ENCODE measurements at places on chromosomes 7 and 10.

DNA sequence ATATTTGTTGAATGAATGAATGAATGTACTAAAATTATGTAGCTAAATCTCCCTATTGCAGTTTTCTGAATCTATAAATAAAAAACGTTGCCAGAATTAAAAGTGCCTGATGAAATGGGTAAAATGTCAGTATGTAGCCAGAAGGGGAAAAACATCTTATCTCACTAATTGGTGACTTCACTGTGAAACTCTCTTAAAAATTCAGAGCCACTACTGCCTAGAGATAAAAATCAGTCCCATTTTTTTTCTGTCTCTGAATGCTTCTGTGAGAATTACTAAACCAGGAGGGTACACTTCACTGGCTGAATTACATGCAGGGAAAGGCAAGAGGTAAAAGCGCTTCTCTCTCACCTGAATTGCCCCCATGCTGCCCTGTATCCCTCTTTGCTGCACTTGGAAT lies 69.6 kb upstream of the HPS1 start:
- DNase-seq: no peak

- no peak for DNase-seq
Measured at GRCh38 chr7:47039904-47040303, 542.0 kb downstream of the TNS3 start.

DNA sequence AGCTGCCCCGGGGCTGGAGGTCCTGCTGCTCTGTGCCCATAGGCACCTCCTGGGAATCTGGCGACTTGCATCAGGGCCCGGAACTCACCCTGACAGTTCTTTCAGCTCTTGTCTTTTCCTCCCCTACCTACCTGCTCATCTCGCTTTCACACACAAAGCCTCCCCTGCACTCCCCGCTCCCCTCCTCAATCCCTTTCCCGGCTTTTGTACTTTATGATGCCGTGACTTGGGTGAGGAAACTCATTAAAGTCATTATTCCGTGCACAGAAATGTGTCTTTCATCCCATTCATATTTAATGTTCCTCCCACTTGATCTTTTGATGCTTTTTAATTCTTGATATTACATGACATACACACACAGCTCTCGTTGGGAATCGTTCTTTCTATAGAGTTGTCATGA lies 218.6 kb downstream of the RPS24 start:
- no peak for DNase-seq

DNA sequence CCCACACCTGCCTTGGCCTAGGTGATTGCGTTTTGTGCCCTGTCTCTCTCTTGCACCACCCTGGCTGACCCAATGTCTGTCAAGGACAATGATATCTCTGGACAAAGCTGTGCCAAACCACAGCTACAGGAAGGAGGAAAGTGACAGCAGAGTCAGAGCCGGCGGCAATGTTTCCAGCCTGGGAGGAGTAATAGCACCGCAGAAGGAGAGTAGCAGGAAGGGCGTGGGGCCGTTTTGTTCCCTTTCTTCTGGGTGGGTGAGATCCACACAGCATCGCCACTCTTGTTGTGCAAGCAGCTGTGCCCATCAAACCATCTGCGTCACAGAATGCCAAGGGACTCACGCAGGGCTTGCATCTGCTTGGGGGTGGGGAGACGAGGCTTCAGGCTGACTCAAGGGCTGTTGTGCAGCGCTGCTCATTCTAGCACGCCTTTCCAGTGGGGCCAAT lies 341.6 kb upstream of the AUTS2 start:
- no peak for DNase-seq

- no peak for DNase-seq
Measured at GRCh38 chr10:4691776-4692175, 134.2 kb upstream of the AKR1E2 start.

GRCh38 chr10:1068380-1069361 lies 12.5 kb downstream of the WDR37 start:
- no peak for DNase-seq

DNA sequence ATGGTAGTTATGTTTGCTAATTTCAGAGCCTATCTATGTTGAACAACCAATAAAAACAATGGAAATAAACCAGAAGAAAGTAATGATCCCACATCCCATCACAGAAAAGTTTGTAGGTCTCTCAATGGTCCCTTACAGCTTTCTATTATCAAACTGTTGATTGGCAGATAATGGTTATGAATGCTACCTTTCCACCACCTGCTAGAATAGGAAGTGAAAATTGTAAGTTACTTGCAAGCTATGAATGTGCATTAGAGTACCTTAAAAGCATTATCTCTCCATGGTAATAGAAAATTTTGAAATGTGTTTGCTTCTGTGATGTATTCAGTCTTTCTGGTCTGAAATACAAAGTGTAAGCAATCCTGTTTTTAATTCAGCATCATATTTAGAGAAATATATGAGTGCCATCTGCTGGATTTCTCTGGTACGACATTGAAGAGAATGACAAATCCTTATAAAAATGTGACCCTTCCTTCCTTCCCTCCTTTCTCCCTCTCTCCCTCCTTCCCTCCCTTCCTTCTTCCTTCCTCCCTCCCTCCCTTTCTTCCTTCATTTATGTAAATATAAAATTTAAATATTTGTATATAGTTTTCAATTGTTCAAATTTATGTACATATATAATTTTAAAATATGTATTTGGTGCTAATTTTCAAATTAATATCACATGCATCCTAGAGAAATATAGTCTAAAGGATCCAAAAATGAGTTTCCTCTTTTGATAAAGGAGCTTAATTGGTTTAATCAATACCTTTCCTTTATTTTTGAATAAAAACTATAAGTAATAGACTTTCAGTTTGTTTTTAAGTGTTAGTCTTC lies 41.4 kb upstream of the PNLIPRP3 start:
- DNase-seq: no peak

GRCh38 chr7:134639683-134640279 lies 6.9 kb upstream of the BPGM start:
- DNase-seq: no peak

GRCh38 chr7:132256721-132257212 lies 319.5 kb downstream of the PLXNA4 start:
- no peak for DNase-seq

DNA sequence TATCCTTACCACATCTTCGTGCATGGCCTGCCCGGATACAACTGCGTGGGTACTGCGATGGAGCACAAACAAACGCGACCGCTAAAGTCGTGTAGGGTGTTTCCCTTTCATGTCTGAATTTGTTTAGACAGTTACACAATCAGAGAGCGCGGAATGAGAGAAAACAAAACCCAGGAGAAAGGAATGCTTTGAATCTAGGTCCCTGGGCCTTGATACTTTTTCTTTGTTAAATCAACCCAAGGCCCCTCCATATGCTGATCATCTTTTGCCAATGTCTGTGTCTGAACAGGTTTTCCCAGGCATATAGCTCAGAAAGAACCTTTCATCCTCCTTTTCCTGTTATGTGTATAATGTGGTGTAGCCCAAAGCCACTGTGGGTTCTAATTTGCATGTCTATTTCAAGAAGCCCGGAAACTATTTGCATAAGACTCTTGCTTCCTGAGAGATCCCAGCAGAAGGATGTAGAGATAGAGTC lies 145.8 kb downstream of the FRMD4A start:
- DNase-seq: no peak

- DNase-seq: no peak
Measured at GRCh38 chr7:50704844-50705243, 77.9 kb downstream of the GRB10 start.

DNA sequence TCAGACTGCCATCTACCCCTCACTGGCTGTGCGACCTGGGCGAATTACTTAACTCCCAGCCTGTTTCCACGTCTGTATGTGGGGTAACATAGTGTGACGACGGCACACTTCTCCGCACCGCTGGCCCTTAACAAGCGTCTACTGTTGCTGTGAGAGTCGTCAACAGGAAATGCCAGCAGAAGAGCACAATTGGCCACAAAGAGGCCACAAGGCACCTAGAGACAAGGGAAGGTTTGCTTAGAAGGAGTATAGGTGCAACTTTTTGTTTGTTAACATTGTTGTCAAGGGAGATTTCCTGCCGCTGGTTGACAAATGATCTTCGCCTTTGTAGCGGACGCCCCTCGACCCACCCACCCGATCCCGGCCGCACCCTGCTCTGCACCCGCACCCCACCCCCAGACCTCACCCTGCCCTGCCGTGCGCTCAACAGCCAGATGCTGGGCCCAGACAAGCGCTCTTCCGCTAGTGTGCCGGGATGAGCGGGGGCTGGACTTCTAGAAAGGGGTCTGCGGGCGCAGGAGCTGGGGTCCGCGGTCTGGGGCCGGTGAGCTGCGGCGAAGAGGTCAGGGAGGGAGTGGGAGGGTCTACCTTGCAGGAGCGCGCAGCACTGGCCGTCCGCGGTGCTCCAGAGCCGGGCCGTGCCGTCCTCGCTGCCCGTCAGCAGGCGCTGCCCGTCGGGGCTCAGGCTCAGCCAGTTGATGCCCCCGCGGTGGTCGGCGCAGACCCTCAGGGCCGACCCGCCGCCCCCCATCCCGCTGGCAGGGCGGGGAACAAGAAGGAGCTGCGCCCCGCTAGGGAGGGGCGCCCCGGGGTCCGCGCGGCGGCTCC lies 785 bp downstream of the WDR86 start:
- no peak for DNase-seq

DNA sequence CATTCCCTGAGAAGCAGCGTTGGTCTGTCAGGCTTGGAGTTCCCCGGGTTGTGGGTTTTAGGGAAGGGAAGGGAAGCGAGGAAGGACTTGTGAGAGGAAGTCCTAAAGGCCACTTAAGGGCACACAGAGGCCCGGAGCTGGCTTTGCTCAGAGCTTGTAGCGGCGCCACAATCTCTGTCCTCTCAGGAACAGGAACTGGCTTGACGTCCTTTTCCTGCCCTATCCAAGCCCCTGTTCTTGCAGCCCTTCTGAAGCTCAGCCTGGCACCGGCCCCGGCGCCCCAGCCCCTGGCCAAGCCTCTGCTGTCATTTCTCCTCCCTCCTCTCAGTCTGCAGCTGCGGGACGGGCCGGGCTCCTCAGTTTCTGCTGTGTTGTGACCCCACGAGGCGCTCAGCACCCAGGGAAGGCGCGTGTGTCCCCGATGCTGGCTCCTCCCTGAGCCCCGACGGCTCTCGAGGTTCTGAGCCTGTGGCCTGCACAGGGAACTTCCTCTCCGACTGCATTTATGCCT lies at the start of gene GIMAP8:
TSS of gene GIMAP8 (plus strand) at position 140 of the 511 bp plus-strand sequence. CDS start 16,069 bp downstream, outside the sequence.
- peak; percentile 65 for DNase-seq

DNA sequence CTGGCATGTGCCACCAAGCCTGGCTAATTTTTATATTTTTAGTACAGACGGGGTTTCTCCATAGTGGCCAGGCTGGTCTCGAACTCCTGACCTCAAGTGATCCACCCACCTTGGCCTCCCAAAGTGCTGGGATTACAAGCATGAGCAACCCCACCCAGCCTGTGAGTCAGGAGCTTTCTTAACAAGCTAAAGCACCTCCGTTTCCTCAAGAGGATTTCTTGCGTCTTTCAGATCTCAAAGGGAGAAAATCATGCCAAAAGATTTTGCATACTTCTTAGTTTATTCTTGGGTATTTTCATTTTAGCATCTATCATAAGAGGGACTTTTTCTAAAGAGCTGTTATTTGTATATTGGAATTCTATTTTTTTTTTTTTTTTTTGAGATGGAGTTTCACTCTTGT lies 47.9 kb upstream of the FOXK1 start:
- DNase-seq: no peak

GRCh38 chr7:34260279-34260678 lies 354.9 kb downstream of the BMPER start:
- no peak for DNase-seq

- DNase-seq: peak; percentile 58
Measured at GRCh38 chr7:55517191-55517633, 55.1 kb downstream of the VOPP1 start.

All from activated CD4-positive, CD25-positive, alpha-beta regulatory T cell treated with anti-CD3 and anti-CD28 coated beads, Interleukin-2, amount 50 U/mL, for 72 hours (primary cell).